ENCODE measurements at places on chromosomes 1 and 21.

- no peak for DNase-seq
Measured at GRCh38 chr1:241608379-241609033, 31.7 kb downstream of the CHML start.

GRCh38 chr1:31259746-31260145, 20.1 kb upstream of the NKAIN1 start:
- DNase-seq, result no peak

- DNase-seq, result no peak
Measured at GRCh38 chr1:167839009-167839408, 74.9 kb downstream of the ADCY10 start.

- no peak for DNase-seq
Measured at GRCh38 chr1:228362141-228362883, 44.3 kb downstream of the TRIM11 start.

GRCh38 chr1:31605908-31606427, 11.5 kb upstream of the HCRTR1 start:
- no peak for DNase-seq

DNA sequence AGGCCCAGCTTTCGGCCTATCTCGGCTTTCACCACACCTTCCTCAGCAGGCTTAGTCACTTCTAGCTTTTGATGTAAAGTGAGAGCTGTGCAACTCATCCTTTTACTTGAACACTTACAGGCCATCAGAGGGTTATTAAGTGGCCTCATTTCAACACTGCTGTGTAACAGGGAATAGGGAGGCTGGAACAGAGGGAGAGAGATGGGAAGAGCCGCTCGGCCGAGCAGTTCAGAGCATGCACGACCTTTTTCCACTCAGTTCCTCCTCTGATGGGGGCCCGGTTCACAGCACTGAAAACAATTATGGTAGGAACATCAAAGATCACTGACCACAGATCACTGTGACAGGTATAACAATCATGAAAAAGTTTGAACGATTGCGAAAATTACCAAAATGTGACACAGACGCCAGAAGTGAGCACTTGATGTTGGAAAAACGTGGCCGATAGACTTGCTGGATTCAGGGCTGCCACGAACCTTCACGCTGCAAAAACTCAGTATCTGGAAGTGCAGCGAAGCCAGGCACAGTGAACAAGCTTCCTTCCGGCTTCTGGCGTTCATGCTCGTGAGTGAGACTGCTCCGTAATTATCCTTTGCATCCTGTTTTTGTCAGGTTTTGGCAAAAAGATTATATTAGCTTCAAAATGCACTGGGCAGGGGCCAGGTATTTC, 28.6 kb downstream of the AGPAT3 start:
- no peak for DNase-seq

GRCh38 chr1:8077602-8078001, 51.5 kb upstream of the ERRFI1 start:
- DNase-seq, result no peak

GRCh38 chr1:9687874-9688582, 36.5 kb downstream of the PIK3CD start:
- DNase-seq, result no peak

GRCh38 chr21:42351626-42352440, 1.0 kb upstream of the TFF2 start:
- DNase-seq, result no peak

- no peak for DNase-seq
Measured at GRCh38 chr1:230156536-230156935, 89.5 kb downstream of the GALNT2 start.

- DNase-seq, result no peak
Measured at GRCh38 chr1:195828325-195828724, 779.9 kb downstream of the KCNT2 start.

- DNase-seq, result no peak
Measured at GRCh38 chr1:110177775-110178174, 27.5 kb downstream of the SLC6A17 start.

GRCh38 chr1:110780600-110781484, 92.1 kb upstream of the CD53 start:
- DNase-seq, result no peak

- no peak for DNase-seq
Measured at GRCh38 chr1:152510503-152510902, at the start of gene LCE5A. Gene LCE5A (plus strand): TSS chr1:152510803. CDS start chr1:152511535, 732 bp downstream.

GRCh38 chr21:22650226-22650625, 1652.0 kb downstream of the NCAM2 start:
- DNase-seq, result no peak

DNA sequence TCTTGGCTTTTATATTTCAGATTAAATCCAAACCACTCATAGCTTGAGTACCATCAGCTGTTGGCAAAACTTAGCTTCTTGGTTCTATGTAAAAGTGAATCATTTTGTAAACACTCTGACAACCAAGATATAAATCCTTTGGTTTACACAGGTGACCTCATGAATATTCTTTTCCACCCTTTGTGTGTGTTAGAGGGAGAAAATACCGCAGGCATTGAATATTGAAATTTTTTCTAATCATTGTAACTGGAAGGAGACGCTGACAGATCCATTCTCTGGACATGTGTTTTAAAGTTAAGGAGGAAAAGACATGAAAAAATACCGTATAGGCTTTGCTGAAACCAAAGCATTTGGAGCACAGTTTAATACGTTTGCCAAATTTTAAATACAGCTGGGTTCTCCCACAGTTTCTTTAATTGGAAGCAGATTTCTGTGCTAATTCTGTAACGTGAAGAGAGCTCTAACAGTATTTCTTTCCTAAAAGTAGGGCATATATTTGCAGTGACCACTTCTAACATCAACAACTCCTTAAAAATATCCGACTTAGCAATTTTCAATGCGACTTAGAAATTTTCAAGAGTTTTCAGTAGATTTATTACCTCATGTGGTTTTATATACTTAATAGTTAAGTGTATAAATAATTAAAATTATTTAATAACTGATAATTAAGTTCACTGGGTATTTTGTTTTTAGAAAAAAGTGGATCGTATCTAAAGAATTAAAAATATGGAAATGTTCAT, 388.2 kb downstream of the USP25 start:
- no peak for DNase-seq

GRCh38 chr1:66172272-66172671, 361.7 kb upstream of the SGIP1 start:
- DNase-seq, result no peak

DNA sequence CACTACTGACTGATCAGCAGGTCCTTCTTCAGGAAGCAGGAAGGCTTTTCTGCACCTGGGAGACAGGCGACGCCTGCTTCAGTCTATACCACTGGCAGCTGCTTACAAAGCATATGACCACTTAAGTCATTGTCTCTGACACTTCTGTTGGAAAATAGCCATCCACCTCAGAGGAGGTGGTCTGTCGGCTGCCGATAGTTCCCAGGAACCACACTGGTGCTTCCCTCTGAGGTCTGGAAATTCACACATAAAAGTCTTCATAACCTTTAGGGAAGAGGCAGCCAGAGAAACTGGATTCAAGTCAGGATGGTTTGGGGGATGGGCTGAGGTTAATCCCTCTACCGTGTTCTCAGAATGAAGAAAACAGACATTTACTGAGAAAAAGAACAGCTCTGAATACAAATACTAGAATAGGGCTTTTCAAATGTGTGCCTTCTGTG, 15.6 kb upstream of the SRP9 start:
- no peak for DNase-seq

- DNase-seq, result no peak
Measured at GRCh38 chr1:87202451-87202850, 126.2 kb upstream of the LMO4 start.

DNA sequence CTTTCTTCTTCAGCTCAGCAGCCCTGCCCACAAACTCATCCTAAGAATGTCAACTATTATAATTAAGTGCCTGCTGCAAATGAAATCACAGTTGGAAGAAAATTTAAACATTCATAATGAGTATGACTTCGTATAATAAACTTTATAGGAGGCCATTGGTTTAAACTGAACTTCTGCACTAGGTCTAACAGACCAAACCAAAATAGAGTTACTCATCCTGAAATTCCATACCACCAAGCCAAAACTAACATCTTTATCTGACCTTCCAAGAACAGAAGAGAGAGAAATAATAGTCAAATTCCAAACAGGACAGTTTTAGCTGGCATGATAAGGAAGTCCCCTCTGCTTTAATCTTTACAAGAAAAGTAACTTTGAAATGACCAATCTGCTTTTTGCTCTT, 472.4 kb upstream of the PRMT6 start:
- DNase-seq, result no peak

DNA sequence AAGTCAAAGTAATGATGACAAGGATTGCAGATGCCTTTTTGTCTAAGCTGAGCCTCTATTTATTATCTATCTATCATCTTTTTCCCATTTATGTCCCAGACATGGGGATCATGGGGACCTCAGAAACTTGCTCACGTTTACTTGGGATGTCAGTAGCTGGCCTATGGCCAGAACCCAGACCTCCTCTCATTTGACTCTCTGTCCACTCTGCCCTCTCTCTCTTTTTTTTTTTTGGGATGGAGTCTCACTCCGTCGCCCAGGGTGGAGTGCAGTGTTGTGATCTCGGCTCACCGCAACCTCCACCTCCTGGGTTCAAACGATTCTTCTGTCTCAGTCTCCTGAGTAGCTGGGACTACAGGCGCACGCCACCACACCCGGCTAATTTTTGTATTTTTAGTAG, 3.7 kb upstream of the ID3 start:
- DNase-seq, result no peak

DNA sequence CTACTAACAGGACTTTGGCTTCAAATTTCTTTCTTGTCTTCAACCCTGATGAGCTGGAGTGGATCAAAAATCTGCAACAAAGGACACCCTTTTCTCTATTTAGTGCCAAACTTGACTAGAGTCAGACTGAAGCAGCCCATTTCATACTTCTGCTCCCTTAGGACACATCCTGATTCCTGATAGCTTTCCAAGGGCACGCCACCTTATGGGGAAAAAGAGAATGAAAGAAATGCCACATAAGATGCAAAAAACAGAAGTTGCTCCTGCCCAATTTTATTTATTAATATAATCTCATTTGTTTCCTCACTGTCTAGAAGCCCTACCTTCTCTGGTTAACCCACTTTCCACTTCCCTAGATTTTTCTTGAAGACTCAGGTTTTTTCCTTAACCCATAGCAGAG, 72.7 kb upstream of the NBPF4 start:
- DNase-seq, result no peak

DNA sequence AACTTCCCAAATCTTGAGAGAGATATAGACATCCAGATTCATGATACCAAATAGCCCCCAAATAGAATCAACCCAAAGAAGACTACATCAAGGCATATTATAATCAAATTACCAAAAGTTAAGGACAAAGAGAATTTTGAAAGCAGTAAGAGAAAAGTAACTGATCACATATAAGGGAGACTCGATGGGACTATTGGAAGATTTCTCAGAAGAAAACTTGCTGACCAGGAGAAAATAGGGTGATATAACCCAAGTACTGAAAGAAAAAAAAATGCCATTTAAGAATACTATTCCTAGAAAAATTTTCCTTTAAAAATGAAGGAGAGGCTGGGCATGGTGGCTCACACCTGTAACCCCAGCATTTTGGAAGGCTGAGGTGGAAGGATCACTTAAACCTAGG, 30.5 kb upstream of the WNT2B start:
- DNase-seq, result no peak

- DNase-seq, result no peak
Measured at GRCh38 chr1:87898431-87898830, 569.8 kb downstream of the LMO4 start.

DNA sequence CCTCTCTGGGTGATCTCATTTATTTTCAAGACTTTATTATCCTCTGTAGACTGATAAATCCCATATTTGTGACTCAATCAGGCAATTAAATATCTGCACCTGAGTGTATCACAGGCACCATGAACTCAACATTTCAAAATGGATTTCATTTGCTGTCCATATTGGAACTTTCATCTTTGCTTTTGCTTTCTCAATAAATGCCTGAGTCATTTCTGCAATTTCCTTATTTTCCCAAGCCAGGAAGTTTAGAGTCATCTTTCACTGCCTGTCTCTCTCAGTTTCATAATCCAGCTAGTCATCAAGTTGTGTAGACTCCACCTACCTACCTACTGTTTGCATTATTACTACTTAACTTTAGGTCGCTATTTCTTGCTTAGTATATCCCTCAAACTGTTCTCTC, 540.9 kb downstream of the LMO4 start:
- no peak for DNase-seq

- no peak for DNase-seq
Measured at GRCh38 chr1:11938722-11939526, 4.4 kb downstream of the PLOD1 start.

- DNase-seq, result no peak
Measured at GRCh38 chr1:168623003-168623828, 46.8 kb downstream of the XCL1 start.

- no peak for DNase-seq
Measured at GRCh38 chr1:58813801-58814200, 30.0 kb upstream of the JUN start.

DNA sequence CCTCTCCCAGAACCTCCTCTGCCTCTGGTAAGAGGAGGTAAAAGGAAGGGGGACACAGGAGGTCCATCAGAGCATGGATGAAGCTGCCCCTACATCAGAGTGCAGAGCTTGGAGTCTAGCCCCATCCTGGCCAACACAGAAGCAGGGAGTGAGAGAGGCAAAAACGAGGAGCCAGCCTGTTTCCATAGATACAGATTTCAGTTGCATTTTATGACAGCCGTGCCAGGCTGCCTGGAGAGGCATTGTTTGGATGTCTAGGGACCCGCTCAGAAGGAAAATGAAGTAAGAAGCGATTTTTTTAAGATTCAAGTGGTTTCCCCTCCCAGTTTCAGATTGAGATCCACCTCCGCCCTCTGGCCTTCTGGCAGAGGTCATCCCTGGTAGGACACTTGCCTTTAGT, 11.5 kb upstream of the GJA8 start:
- DNase-seq, result no peak
